Stimulated activated CD4-positive, alpha-beta T cell treated with anti-CD3 and anti-CD28 coated beads, Interleukin-1b, Interleukin-23, amount 100 ng/mL, for 1 hour (primary cell): ENCODE measurements at places on chromosomes 3 and 15.

- DNase-seq = no peak
Observed at GRCh38 chr3:46395210-46395661, 11.6 kb downstream of the CCR5AS start.

GRCh38 chr3:188421836-188422540 lies 268.0 kb downstream of the LPP start:
- no peak for DNase-seq

- DNase-seq = no peak
Observed at GRCh38 chr3:126859415-126860246, 123.3 kb upstream of the PLXNA1 start.

- DNase-seq = no peak
Observed at GRCh38 chr3:58049143-58049785, 41.0 kb downstream of the FLNB start.

DNA sequence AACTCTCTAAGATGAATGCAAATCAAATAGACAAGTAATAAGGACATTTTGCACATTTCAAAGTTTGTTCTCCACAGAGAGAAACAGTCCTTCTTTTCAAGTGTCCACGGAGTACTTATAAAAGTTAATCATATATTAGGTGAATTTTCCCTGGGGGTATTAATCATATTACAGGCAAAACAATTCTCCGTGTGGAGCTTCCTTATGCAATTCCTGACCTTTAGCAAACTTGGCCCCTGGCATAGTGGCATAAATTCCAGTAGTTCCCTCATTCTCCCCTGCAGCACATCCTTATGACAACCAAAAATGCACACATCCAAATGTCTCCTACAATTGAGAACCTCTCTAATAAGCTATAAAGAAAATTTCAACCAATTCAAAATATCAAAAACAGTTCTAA lies 34.4 kb downstream of the FSIP1 start:
- no peak for DNase-seq

- DNase-seq = no peak
Observed at GRCh38 chr15:35244227-35244626, 159.1 kb upstream of the NANOGP8 start.

DNA sequence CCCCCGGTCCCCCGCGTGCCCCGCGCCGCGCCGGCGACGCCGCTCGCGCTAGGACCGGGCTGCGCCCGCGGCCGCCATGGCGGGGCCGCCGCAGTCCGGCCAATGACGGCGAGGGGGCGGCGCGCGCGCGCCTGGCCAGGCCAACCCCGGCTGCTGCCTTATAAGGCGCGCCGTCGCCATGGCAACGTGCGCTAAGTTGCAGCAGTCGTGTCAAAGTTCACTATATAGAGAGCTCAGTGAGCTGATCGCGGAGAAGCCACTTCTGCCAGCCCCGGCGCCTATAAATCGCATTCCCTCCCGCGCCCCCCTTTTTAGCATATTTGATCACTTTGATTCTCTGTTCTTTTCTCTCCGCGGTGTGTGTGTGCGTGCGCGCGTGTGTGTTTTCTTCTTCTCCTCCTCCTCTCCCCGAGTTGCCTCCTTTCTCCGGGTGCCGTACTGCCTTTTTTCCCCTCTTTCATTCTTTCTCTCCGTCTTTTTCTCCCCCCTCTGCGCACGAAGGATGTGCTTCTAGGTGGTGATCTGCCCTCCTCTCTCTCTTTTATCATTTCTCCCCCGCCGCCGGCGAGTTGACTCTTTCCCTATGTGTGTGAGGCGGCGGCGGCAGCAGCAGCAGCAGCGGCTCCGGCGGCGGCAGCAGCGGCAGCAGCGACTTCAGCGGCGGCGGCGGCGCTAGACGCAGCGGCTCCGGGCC lies at the start of gene NR2F2:
TSS of gene NR2F2 (plus strand) at position 251 of the 694 bp plus-strand sequence. CDS start 1,406 bp downstream, outside the sequence.
- no peak for DNase-seq

- no peak for DNase-seq
Observed at GRCh38 chr3:38738630-38739395, 77.2 kb downstream of the SCN10A start.

DNA sequence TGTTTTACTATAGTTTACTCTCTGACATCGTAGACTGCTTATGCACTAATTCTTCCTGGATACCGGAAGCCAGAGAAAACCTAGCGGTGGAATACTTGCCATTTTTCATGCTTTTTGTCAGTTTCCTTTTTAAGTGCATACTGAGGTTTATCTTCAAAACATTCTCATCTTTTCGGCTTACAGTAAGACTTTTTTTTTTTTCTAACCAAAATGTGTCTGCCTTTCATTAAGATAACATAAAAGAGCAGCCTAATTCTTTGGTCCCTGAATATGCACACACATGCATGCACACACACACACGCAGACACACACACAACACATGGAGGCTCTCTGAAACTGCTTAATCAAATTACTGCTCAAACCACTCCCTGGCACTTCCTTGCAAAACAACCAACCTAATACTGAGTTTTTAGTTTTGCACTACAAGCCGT lies 1.3 kb downstream of the ZNF445 start:
- no peak for DNase-seq

GRCh38 chr3:196970547-196971093 lies 2.0 kb upstream of the PIGZ start:
- DNase-seq = no peak

DNA sequence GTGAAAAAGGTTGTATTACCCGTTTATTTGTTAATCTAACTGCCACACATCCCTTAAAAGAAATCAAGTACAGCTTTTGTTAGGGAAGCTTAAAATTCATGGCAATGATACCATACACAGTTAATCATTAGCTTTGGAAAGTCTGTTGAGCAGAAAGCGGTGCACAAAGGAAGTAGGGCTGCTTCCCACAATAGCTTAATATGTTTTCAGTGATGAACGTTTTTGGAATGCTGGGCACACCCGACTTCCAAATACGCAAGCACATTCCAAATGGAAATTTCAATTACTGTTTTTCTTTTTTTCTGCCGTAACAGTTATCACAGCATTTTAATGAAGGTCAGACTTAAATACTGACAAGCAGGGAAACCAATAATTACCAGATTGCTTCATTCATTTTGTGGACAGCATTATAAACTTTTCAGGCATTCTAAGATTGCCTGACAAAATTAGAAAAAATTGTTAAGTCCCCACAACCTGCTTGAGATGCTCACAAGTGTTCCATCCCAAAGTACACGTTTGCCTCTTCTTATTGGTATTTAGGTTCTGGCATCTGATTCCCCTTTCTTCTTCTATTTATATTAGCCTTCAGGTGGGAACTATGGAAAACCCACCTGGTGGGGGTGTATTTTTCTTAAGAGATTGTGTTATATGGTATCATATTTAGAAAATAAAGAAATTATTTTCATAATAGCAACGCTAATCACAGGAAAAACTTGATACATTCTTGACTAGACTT lies 1.1 kb upstream of the ECT2 start:
- DNase-seq = no peak

- DNase-seq = no peak
Observed at GRCh38 chr3:10273702-10274305, 18.9 kb downstream of the GHRL start.

DNA sequence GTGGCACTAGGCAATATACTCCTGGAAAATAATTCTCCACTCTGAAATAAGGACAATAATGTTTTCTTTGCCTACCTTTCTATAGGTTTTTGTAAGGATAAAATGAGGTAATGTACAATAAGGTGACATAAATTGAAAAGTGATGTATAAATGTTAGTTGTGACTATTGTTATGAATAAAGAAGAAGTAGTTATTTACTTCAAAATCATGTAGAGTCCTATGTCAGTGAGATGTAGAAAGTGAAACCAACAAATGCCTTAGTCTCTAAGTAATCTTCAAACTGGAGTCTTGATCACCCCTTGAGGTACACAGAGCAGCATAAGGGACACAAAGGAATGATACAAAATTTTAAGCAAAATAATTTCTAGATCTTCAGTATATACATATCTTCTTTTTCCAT lies 60.3 kb upstream of the TP63 start:
- DNase-seq = no peak

- no peak for DNase-seq
Observed at GRCh38 chr3:107110596-107111305, 266.5 kb upstream of the CCDC54 start.

GRCh38 chr3:139326131-139326530 lies 17.7 kb upstream of the MRPS22 start:
- DNase-seq = no peak

DNA sequence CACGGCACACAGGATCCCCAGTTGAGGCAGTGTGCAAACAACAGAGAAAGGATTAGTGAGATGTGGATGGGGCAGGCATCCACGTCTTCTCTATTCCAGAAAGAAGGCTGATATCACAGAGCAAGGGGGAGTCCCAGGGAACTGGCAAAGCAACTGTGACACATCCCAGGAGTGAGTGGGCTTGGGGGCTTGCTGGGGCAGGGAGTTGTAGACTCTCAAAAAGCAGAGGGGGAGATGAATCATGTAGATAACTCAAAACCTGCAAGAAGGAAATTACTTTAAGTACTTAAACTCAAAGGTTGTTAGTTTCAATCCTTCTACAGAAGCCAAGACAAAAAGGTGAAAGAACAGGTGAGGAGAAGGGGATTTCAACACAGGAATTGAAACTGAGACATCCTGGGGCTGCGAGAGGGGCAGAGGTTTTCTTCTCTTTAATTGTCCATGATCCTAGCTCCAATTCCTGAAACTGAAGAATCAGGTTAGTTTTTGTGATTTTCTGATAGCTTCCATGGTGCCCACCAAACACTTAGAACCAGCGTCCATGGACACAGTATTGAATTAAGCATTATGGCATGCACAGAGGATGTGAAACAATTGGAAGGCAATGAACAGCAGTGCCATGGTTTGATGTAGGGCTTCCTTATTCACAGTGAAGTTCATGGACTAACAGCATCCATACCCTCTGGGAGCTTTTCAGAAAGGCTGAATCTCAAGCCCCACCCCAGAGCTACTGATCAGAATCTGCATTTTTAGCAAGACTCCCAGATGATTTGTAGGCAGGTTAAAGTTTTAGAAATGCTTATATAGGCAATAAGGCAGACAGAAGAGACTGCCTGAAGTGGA lies 52.0 kb downstream of the CCR3 start:
- peak; percentile 30 for DNase-seq

DNA sequence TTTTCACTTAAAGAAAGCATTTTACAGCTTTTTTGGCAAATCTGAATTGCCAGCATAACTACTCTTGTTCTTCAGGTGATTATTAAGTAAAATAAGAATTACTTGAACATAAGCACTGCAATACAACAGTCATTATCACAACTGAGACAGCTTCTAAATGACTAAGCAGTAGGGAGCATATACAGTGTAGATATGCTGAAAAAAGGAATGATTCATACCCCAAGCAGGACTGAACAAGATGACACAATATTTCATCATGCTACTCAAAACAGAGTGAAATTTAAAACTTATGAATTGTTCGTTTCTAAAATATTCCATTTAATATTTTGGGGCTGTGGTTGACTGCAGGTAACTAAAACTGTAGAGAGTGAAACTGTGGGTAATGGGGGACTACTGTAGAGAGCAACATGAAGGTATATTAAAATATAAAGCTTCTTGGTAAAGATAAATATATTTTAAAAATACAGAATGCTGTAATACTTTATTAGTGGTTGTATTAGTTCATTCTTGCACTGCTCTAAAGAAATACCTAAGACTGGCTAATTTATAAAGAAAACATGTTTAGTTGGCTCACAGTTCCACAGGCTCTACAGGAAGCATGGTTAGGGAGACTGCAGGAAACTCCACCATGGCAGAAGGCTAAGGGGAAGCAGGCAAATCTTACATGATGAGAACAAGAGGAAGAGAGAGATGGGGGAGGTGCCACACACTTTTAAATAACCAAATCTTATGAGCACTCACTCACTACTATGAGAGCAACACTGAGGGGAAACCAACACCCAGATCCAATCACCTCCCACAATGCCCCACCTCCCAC lies 84.8 kb downstream of the DCLK3 start:
- DNase-seq = no peak
